ENCODE measurements at places on chromosomes 4 and X. TPM values are rescaled to one million over a fixed set of nuclear protein-coding genes. Genes with fewer than 3 reads are reported as not detected.

DNA sequence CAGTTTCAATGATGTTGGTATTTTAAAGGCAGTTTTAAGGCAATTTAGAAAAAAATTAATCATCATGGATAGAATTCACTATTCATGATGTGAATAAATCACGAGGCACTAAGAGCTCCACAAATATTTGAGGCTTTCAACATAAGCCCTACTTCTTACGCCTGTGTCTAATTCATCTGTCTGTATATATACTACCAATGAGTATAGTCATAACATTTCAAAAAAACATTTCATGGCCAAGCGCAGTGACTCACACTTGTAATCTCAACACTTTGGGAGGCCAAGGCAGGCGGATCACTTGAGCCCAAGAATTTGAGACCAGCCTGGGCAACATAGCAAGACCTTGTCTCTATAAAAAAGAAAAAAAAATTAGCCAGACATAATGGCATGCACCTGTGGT, 56.5 kb downstream of the FBXL5 start:
- DNase-seq, result no peak

GRCh38 chr4:183747931-183748670, 89.0 kb downstream of the TRAPPC11 start:
- DNase-seq, result no peak

DNA sequence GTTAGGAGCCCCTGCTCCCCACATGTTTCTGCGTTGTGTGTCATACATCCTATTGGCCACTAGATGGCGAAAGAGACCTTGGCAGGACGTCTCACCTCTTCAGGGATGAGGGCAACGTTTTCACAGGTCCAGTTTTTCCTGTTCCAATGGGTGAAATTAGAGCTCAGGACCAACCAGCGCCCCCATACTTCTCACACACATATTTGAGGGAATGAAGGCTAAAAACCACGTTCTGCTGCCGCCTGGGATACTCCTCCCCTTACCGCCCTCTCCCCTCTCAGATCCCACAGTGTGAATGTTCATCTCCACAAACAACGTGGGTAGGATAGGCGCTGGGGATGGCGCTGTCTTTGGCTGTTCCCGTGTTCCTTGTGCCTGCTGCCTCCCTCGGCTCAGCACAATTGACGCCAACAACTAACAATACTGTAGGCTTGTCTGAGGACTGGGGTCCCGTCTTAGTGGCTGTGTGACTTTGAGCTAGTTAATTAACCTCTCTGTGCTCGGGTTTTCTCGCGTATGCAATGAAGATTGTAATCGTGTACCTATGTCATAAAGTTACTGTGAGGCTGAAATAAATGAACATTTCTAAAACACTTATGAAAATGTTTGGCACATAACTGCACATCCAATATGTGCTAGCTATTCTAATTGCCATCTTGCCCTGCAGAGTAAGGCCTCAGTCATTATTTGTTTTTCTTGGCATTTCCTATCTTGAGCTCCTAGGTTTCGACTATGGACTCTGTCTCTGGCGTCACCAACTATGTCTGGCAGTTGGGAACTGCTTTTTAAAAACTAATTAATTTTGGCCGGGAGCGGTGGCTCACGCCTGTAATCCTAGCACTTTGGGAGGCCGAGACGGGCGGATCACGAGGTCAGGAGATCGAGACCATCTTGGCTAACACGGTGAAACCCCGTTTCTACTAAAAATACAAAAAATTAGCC, 181.3 kb upstream of the STK26 start:
- peak; percentile 74 for DNase-seq

DNA sequence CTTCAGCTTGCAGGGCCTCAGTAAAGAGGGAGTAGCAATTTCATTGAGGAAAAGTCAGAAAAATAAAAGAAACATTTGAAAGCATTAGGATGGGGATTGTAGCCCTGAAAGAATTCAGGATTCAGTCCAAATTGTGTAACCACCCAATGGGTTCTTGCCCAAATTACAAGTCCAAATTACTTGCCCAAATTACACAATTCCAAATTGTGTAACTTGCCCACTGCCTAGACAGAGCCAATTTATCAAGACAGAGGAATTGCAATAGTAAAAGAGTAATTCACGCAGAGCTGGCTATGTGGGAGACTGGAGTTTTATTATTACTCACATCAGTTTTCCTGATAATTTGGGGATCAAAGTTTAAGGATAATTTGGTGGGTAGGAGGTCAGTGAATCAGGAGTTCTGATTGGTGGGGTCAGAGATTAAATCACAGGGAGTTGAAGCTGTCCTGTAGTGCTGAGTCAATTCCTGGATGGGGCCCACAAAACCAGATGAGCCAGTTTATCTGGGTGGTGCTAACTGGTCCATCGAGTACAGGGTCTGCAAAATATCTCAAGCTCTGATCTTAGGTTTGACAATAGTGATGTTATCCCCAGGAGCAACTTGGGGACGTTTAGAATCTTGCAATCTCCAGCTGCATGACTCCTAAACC, 18.1 kb upstream of the PAGE5 start:
- no peak for DNase-seq

DNA sequence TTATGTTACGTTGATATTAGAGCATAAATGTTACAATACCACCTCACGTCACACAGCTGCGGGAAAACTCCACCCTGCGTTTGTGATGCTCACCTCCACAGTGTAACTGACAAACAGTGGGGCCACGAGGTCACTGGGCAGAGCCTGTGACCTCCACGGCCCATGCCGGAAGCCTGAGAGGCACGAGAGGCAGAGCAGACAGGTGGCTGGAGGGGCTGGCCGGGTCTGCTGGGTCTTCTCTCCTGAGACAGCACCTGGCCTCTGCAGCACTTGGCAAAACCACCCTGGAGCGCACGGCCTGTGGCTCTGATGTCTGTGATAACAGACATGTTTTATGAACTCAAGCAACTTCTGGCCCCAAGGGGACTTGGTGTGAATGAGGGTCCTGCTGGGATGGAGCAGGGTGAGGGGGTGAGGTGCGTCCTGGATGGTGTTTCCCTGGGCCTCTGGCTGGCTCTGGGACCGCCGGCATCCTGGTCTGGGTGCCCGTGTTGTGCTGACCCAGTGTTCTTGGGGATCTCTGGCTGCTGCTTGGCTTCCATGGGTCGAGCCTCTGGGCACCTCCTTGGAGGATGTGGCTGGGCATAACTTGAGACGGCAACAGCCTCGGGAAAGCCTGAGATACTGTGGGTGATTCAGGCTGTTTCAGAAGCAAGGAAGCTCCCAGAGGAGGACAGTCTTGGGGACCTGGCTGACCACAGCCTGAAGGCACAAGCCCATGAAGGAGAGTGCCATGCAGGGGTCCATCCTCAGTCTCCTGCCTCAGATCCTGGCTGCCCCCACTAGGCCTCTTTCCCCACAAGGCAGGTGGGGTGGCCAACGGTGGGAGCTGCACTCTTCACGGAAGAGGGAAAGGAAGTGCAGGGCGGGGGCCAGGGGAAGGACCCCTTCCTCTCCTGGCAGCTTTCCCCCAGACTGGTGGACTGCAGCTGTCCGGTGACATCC, 19.7 kb downstream of the RNF212 start:
- no peak for DNase-seq

DNA sequence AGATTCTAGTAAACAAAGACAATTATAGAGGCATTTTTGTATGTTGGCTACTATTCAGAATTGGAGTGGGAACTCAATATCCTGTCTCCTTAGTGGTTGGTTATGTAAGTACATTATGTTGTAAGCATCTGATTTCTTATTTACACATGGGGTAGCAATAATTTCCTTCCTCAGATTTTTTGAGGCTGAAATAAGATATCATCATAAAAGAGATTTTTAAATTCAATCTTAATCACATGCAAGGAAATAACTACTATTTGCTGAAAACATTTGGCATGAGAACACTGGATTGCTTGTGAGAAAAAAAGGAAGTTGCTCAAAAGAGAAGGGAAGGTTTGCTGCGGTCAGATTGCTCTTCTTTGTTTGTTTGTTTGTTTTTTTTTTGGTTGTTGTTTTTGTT, 437.7 kb upstream of the HS3ST1 start:
- DNase-seq, result no peak

DNA sequence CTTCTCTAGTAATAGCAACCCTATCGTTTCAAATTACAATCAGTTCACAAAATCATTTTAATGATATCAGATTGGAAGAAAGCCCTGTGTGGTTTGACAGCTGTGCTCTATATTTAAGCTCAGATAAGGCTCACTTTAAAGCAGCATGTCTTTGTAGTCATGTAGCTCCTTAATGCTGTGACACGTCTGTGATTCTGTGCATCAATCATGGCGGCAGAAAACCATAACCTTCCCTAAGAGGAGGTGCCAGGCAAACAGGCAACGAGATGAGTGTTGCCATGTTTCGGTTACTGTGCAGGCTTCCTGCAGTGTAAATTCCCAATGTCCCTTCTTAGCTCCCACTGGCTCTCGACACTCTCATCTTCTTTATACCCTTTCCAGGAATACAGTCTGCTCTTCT, 212.7 kb downstream of the GRID2 start:
- DNase-seq, result no peak

DNA sequence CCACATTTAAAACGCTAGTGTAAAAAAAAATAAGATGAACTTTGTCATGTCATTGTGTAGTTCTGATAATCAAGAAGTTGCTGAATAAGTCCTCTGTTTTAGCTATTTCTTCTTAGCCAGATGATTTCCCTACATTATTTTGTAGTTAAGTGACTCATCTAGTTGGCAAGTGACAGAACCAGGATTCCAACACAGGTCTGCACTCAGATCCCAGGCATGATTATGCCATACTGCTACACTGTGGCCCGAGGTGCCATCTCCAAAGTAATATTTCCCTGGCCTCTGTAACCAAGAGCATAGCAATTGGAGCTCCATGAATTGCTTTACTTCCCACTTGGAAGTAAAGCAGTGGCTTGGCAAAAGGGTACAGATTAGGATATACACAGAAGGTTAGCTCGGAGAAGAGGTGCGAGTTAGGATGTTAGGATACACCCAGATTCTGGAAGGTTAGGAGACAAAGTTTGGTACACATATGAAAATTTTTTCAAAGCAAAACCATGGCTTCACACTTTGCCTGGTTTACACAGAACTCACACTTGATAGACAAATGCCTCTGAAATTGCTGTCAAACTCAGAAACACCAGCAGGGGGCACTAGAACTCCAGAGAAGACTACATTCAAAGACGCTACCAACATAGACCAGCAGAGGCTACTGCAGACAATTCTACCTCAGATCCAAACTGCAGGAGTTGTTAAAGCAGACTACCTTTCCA, 41.4 kb downstream of the SRPX2 start:
- peak; percentile 80 for DNase-seq

DNA sequence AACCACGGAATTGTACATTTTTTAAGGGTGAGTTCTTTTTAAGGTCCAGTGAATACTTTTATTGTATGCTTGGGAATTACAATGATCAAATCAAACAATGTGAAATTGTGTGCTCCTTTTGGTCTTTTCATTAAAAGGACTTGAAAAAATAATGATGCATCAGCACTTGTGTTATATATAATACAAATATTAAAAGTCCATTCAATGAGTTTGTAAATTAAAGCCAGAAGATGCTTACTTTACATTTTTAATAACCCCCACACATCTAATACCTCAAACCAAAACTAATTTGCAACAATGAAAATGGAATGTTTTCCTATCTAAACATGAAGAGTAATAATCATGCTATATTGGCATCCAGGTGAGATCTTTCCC, 369.8 kb upstream of the LCORL start:
- DNase-seq, result no peak

DNA sequence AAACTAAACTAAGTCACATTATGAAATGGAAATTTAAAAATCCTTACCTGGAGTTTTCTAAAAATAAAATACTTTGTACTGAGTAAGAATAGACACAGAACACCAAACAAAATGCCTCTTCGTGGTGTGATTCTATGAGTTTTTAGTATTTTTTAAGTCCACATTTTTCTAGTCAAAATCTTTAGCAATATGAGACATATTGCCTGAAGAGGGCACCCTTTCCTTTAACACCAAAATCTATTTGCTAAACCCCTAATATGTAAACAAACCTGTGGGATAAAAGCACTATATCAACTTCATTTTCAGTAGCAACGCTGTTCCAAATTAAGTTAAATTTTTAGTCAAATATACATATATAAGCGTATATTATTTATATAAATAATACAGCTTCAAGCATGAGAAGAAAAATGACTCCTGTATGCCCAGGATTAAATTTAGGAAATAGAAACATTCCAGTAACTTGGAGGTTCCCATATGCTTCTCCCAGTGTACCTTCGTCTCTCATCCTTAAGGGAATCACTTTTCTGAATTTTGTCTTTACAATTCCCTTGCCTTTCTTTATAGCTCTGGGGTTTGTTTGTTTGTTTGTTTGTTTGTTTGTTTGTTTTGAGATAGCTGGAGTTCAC, 23.0 kb upstream of the PGM2 start:
- DNase-seq, result peak; percentile 72

DNA sequence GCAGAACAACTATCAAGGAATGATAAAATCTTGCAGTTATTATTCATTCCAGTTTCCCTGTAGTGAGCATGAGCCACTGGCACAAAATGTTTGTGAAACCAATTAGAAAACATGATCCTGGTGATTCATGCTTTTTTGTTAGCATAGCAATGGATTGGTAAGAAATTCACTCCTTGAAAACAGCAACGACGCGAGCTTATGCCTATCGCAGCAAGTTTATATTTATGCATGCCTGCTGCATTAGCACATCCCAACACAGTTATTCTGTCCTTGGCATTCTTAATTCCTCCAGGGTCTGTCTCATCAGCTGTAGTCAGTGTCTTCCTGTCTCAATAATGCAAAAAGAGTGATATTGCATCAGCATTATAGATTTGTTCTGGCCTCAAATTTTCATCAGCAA, 975.9 kb downstream of the STIM2 start:
- no peak for DNase-seq

DNA sequence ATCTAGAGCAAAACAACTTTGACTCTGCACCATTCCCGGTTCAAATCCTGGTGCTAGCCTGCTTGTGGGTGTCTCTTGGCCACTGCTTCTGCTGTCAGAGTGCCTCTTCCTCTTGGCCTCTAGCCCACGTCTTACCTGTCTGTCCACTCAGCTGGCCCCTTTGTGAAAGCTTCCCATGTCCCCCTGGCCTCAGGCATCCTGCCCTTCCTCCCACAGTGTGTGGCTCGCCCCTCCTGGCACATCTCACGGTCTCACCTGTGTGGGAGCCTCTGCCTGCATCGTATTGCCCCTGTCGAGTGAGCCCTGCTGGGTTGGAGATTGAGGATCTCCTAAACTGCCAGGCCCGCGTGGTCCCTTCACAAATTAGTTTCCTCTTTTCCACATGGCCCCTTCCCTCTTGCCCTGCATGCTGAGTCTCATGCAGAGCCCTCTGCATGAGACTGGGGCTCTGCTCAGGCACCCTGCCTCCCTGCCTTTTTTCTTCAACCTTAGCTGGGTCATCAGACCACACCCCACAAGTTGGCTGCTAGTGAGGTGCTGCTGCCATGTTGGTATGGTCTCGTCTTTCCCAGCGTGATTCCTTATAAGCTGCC, 53.7 kb upstream of the TADA2B start:
- no peak for DNase-seq

- no peak for DNase-seq
These were observed 308.1 kb downstream of the PTTG2 start for GRCh38 chr4:38268108-38268820.

- DNase-seq, result no peak
These were observed 16.3 kb upstream of the NEUROG2 start for GRCh38 chr4:112532267-112532666.

The IGFBP7 gene
- 210 TPM for total RNA-seq

The NXF2 gene
- not detected for total RNA-seq

The SAGE1 gene
- 20.4 TPM for total RNA-seq

The KDR gene
- 4.2 TPM for total RNA-seq

The STARD8 gene
- total RNA-seq, result 0.34 TPM

The GLUD2 gene
- total RNA-seq, result 19.9 TPM

The ADH4 gene
- not detected for total RNA-seq

Data from SK-MEL-5 (cell line).